Aorta (tissue), 5 donors: ENCODE measurements at places on chromosomes 4 and X. TPM values are rescaled to one million over a fixed set of nuclear protein-coding genes. Genes with fewer than 3 reads are reported as not detected.

GRCh38 chrX:1751781-1752180 lies 136.9 kb downstream of the ASMT start:
- no peak overlapping the region for H3K27ac ChIP-seq
- no peaks in the 10 kb centered on the region for H3K4me1 ChIP-seq
- no peak overlapping the region for H3K4me3 ChIP-seq
- no peak for DNase-seq
- H3K36me3 ChIP-seq, result no peaks in the 10 kb centered on the region

- H3K4me1 ChIP-seq, result no peaks in the 10 kb centered on the region
- H3K27ac ChIP-seq, result no peak overlapping the region
- no peaks in the 10 kb centered on the region for H3K27me3 ChIP-seq
- no peak overlapping the region for H3K4me3 ChIP-seq
- DNase-seq, result no peak
- H3K36me3 ChIP-seq, result no peaks in the 10 kb centered on the region
Measured at GRCh38 chr4:6681191-6681590, 12.5 kb upstream of the S100P start.

The PRKG2 gene
- total RNA-seq, result 0.23 TPM

The FGF13 gene
- total RNA-seq, result 13.8 TPM

- H3K27me3 ChIP-seq, result no peaks in the 10 kb centered on the region
- H3K4me3 ChIP-seq, result no peak overlapping the region
- H3K27ac ChIP-seq, result no peak overlapping the region
- no peak for DNase-seq
- no peaks in the 10 kb centered on the region for H3K4me1 ChIP-seq
Measured at GRCh38 chr4:111807576-111807975, 337.7 kb upstream of the FAM241A start.

The PALLD gene
- total RNA-seq, result 626 TPM

DNA sequence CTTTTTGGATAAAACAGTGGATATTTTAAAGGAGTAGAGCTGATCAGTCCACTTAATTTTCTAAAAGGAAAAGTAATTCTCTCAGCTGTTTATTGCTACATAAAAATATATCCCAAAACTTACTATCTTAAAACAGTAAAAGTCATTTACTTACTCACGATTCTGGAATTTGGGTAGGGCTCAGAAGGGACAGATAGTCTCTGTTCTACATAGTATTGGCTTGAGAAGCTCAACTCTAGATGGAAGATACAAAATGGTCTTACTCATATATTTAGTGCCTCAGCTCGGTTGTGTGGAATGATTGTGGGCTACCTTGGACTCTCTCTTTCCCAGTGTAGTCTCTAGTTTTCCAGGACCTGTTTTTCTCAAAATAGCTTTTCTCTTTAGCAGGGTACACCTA lies 691.5 kb upstream of the POU3F4 start:
- no peak overlapping the region for H3K27ac ChIP-seq
- H3K4me1 ChIP-seq, result no peaks in the 10 kb centered on the region
- no peak overlapping the region for H3K4me3 ChIP-seq

- H3K27me3 ChIP-seq, result no peaks in the 10 kb centered on the region
- H3K4me1 ChIP-seq, result no peaks in the 10 kb centered on the region
- no peak overlapping the region for H3K4me3 ChIP-seq
- no peak for DNase-seq
- no peaks in the 10 kb centered on the region for H3K36me3 ChIP-seq
- no peak overlapping the region for H3K27ac ChIP-seq
Measured at GRCh38 chr4:169941141-169941540, 85.1 kb downstream of the MFAP3L start.

DNA sequence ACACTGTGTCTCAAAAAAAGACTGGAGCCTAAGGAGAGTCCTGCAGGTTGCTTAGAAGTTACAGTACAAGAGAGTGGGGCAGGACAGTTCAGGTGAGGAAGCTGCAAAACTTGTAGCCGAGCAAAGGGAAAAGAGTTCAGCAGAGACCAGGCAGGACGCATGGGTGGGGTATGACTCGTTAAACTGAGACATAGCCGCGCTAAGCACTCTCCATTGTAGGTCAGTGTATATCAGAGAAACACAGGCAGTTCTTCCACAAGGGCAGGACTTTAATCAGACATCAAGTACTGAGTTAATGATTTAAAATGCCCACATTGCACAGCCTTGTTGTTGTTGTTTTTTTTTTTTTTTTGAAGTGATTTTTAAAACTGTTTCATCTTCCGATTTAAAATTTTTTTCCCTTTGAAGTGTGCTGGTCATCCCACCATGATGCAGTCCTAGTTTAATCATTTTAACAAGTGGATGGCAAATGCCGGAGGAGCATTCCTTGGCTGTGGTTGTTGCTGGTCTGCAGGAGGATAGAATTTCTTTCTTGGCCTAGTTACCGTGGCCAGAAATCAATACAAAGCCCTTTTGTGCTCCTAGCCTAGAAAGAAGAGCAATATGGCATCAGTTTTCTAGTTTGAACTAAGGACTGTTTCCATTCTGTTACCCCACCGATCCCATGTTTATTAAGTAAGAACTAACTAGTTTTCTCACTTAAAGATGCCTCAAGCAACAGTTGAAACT lies 10.3 kb downstream of the LAP3 start:
- DNase-seq, result no peak
- H3K4me1 ChIP-seq, result no peaks in the 10 kb centered on the region
- H3K27me3 ChIP-seq, result no peaks in the 10 kb centered on the region
- H3K36me3 ChIP-seq, result peaks cover 19% of the 10 kb centered on the region
- no peak overlapping the region for H3K4me3 ChIP-seq

- H3K4me3 ChIP-seq, result no peak overlapping the region
- DNase-seq, result no peak
- no peaks in the 10 kb centered on the region for H3K4me1 ChIP-seq
Measured at GRCh38 chr4:172830295-172830764, 338.3 kb upstream of the GALNT7 start.

The ARMCX2 gene
- total RNA-seq, result 65.4 TPM

DNA sequence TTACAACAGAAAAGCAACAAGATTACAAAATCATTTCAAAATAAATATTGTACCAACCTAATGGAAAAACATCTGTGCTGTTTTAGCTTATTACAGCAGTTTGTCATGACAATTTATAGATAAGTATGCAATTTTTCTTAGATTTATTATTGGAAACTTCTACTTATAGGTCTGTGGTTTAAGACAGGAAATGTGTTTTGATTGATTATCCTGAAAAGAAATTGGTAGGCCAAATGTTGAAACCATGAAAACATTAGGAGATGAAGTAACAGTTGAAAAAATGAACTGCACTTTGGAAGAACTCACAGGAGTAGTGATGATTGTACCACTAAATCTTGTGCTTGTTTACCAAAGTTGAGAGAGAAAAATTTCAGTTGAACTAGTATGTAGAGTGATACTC lies 162.2 kb upstream of the GIMD1 start:
- H3K36me3 ChIP-seq, result no peaks in the 10 kb centered on the region
- no peaks in the 10 kb centered on the region for H3K4me1 ChIP-seq
- no peak overlapping the region for H3K4me3 ChIP-seq
- H3K27ac ChIP-seq, result no peak overlapping the region
- no peak for DNase-seq

DNA sequence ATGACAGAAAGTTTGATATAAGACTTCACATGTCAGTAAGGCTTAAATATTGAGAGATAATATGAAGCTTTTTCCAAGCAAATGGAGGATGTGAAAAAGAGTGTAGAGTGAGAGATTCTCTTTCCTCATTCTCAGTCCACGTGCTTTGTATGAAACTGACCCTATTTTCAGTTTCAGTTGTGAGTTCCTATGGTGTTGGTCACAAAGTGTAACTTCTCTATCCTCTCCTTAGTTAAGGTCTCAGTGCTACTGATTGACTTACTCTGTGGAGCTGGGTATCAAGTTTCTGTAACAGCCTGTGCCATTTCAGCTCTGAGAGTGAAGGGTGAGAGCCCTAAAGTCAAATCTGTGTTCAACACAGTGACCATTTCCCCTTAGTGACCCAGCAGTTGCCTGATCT lies 277.2 kb downstream of the EPHA5 start:
- H3K4me3 ChIP-seq, result no peak overlapping the region
- H3K27ac ChIP-seq, result no peak overlapping the region
- no peaks in the 10 kb centered on the region for H3K36me3 ChIP-seq
- no peak for DNase-seq

- peak overlapping the region; percentile 57 for H3K27ac ChIP-seq
- H3K4me1 ChIP-seq, result no peaks in the 10 kb centered on the region
- DNase-seq, result no peak
- H3K36me3 ChIP-seq, result no peaks in the 10 kb centered on the region
Measured at GRCh38 chrX:30283456-30284200, 25.6 kb downstream of the NR0B1 start.

The FAM47E gene
- total RNA-seq, result 1.8 TPM

GRCh38 chr4:184794470-184794869 lies 31.3 kb downstream of the ACSL1 start:
- H3K4me1 ChIP-seq, result no peaks in the 10 kb centered on the region
- no peak overlapping the region for H3K4me3 ChIP-seq
- no peak for DNase-seq
- H3K27me3 ChIP-seq, result no peaks in the 10 kb centered on the region

DNA sequence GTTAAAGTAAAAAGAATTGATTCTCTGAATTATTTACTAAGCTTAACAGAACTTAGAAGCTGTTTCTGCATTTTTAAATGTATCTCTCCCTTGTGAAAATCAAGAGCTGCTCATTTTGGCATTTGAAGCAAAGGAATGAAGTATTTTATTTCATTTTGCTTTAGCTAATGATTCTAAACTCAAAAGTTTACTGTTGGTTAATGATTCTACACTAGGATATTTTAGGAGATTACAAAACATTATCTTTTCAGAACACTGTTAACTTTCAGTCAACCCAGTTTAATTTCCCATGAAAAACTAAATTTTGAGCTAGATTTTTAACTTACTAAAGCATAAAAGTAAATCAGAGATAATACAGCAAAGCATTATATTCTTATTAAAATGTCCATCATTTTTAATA lies 355.2 kb upstream of the CXorf51B start:
- no peak overlapping the region for H3K27ac ChIP-seq
- H3K4me3 ChIP-seq, result no peak overlapping the region
- no peaks in the 10 kb centered on the region for H3K4me1 ChIP-seq

DNA sequence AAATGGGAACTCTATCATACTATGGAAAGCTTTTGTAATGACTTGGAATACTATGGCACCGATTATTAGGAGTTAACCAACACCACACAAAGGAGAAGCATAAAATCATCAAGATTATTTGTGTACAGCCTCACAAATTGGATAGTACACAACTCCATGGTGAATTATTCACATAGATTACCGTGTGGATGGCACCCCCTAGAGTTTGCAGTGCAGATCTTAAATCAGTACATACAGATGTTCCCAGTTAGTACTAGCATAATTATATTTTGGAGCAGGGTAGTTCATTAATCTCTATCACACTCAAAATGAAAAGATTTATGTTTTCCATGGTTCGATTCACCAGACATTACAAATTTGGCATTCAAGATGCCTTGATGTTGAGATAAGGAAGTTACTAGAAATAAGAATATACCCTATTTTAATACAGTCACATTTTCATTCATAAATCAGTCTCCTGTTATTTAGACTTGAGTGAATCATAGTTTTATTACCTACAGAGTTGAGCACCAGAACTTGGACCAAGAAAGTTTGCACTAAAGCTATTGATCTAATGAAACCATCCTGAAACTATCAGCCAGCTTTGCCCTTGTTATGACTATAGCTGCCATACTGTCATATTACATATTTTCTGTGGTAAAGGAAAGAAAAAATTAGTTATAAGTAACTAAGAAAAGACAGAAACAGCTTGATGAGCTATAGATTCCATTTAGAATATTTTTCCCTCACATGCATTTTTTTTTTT lies 531.8 kb downstream of the GLUD2 start:
- H3K27ac ChIP-seq, result no peak overlapping the region
- no peaks in the 10 kb centered on the region for H3K27me3 ChIP-seq
- no peaks in the 10 kb centered on the region for H3K36me3 ChIP-seq
- no peak for DNase-seq
- H3K4me1 ChIP-seq, result no peaks in the 10 kb centered on the region

GRCh38 chrX:119055687-119056086 lies 17.1 kb upstream of the CT47C1 start:
- no peak overlapping the region for H3K27ac ChIP-seq
- no peak overlapping the region for H3K4me3 ChIP-seq
- H3K36me3 ChIP-seq, result no peaks in the 10 kb centered on the region
- no peaks in the 10 kb centered on the region for H3K27me3 ChIP-seq
